SW 1271 (cell line): ENCODE measurements at places on chromosomes 2 and 18.

GRCh38 chr18:8559612-8560186, 49.5 kb upstream of the RAB12 start:
- DNase-seq = no peak

GRCh38 chr2:100682536-100682935, 119.7 kb downstream of the PDCL3 start:
- no peak for DNase-seq

DNA sequence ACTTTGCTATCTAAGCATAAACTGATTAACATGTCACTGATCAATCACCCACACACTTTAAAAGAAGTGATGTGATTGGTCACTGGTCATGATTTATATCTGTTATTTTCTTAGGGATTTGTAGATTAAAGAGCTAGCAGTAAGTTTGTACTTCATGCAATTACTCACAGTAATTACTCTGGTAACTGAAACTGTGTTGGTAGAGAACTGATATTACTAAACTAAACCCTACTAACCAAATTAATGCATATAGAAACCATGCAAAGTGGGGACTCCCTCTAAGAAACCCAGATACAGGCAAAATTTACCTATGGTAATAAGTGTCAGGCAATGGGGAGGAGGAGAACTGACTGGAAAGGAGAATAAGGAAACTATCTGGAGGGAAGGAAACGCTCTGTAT, 44.8 kb upstream of the C2orf15 start:
- DNase-seq = no peak

- no peak for DNase-seq
These were observed 7.9 kb upstream of the RNF152 start for GRCh38 chr18:61900504-61901281.

- DNase-seq = no peak
These were observed 159.5 kb downstream of the HNMT start for GRCh38 chr2:138123741-138124140.

GRCh38 chr2:40680547-40680946, 228.7 kb upstream of the SLC8A1 start:
- no peak for DNase-seq

- peak; percentile 30 for DNase-seq
These were observed 37.0 kb upstream of the CRIM1 start for GRCh38 chr2:36318547-36318946.

- DNase-seq = peak; percentile 95
These were observed 3.9 kb upstream of the KLHL29 start for GRCh38 chr2:23381084-23381483.

GRCh38 chr18:78303519-78304191, 676.0 kb upstream of the SALL3 start:
- DNase-seq = no peak

GRCh38 chr2:234412726-234413125, 84.2 kb downstream of the ARL4C start:
- no peak for DNase-seq

- DNase-seq = no peak
These were observed 530 bp downstream of the GALNT1 start for GRCh38 chr18:35581898-35582641.

- no peak for DNase-seq
These were observed 2.8 kb downstream of the CYTIP start for GRCh38 chr2:157441072-157441454.

- DNase-seq = no peak
These were observed 53.7 kb downstream of the BCL11A start for GRCh38 chr2:60499651-60500265.

- DNase-seq = no peak
These were observed 43.5 kb upstream of the ITSN2 start for GRCh38 chr2:24403832-24404212.
